ENCODE measurements at places on chromosomes 12 and 14. TPM values are rescaled to one million over a fixed set of nuclear protein-coding genes. Genes with fewer than 3 reads are reported as not detected.

JAG2 gene
- polyA plus RNA-seq = 11.0 TPM

MGP gene
- polyA plus RNA-seq = 152 TPM

PZP gene
- 0.24 TPM for polyA plus RNA-seq

HOXC4 gene
- 14.0 TPM for polyA plus RNA-seq

EML1 gene
- 22.0 TPM for polyA plus RNA-seq

NTS gene
- 126 TPM for polyA plus RNA-seq

All from large intestine (tissue), 12 donors.